ENCODE measurements at places on chromosomes 16 and 17.
A peak's percentile ranks its signal among the peaks of the same experiment; 100 is the strongest.

GRCh38 chr17:76812263-76812662 is 55.9 kb upstream of the MGAT5B start:
- no peak for DNase-seq

- DNase-seq: no peak
Observed at GRCh38 chr17:5431949-5432556, 6.9 kb downstream of the C1QBP start.

DNA sequence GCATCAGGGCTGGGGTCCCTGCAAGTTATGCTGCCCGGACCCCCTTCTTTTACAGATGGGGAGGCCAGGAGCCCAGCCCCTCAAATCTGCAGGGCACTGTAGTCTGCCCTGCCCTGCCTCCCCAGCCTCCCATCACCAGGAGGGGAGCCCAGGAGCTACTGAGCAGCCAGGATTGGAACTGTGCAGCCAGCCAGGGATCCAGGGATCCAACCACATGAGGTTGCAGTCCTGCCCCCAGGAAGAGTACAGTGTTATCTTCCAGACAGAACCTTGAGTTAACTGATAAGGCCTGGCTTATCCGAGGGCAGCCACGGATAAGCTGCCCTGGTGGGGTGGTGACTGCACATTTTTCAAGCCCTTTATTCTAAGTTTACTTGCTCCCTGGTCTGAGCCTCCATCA is 11.4 kb upstream of the NDRG4 start:
- no peak for DNase-seq

DNA sequence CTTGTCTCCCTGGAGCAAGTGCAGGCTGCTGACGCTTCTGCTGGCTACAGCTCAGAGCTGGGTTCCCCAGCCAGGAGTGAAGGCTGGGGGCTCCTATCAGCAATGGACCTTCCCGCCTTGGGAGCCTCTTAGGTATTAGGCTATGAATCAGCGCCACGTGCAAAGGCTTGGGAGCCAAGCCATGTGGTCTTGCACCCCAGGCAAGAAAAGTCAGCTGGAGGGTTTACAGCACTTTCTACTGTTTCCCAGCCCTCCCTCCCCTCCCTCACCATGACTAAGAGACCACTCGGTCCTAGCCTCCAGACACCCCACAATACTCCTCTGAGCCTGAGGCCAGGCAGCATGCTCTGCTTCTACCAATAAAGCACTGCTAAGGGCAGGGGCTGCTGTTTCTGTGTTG is 12.3 kb downstream of the EPX start:
- no peak for DNase-seq

GRCh38 chr17:75564195-75564594 is 23.4 kb upstream of the MYO15B start:
- no peak for DNase-seq

GRCh38 chr16:10548404-10548803 is 32.0 kb downstream of the EMP2 start:
- DNase-seq: no peak

GRCh38 chr17:29572691-29573557 is 4.4 kb downstream of the TP53I13 start:
- peak; percentile 65 for DNase-seq

DNA sequence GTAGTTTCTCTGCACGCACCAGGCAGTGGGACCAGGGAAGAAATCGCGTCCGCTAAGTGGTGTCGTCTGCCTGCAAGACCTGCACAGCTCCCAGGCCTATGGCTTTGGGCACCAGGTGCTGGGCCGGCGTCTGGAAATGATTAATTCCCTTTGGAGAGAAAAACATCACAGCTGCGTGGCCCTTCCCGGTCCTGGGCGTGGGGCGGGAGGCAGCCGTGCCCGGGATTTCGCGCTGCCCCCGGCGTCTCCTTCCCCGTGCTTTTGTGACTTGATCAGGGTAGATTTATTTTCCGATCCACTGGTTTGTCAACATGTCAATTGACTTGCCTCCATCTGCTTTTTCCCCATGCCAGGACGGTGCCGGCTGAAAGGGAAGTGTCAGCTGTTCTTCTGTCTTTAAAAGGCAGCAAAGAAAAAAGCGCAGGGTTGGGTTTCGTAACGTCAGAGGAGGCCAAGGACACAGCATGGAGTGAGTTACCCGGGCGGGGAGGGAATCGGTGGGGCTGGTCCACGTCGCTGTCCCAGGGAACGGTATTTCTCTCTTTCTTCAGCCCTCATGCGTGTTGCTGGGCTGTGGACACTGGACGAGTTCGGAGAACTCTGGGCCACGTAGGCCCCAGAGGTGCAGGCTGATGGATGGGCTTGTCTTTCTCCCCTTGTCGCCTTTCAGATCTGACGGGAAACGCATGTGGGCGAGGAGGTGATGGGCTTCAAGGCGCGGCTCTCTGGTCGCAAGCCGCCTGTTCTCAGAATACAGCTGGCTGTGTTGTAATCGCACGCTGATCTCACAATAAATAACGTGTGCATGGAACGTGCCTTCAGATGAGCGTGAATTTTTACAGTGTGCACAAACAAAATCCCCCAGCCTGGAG is 188.1 kb upstream of the ZNF469 start:
- DNase-seq: no peak

Data from D721Med (cell line).